Osteoblast (primary cell): ENCODE measurements at places on chromosomes 1 and 21.

- DNase-seq: peak; percentile 96
Observed at GRCh38 chr1:201917362-201918033, 28.8 kb downstream of the SHISA4 start.

DNA sequence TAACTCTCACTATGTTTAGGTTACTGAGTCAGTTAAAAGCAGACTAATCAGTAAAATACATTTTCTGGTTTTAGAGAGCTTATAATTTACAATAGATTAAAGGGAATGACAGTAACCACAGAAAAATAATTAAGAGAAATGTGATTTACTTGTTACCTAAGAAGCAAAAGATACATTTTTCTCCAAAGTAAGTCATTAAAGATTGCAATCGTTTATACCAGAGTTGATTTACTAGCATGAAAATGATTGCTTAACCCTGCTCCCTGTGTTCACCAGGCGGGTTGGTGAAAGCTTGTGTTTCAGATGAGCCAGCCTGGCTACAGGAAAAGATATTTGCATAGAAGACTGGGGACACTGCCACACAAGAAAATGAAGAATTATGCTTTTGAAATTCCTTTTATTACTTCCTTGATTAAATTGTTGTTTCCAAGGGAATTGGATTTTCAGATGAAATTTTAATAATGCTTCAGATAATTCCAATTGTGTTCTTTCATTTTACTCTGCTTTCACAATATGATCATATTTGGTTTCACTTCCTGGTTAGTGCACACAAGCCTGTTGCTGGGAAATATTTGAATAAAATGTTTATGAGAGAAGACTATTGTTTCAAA lies 27.9 kb downstream of the LRRC8B start:
- no peak for DNase-seq

DNA sequence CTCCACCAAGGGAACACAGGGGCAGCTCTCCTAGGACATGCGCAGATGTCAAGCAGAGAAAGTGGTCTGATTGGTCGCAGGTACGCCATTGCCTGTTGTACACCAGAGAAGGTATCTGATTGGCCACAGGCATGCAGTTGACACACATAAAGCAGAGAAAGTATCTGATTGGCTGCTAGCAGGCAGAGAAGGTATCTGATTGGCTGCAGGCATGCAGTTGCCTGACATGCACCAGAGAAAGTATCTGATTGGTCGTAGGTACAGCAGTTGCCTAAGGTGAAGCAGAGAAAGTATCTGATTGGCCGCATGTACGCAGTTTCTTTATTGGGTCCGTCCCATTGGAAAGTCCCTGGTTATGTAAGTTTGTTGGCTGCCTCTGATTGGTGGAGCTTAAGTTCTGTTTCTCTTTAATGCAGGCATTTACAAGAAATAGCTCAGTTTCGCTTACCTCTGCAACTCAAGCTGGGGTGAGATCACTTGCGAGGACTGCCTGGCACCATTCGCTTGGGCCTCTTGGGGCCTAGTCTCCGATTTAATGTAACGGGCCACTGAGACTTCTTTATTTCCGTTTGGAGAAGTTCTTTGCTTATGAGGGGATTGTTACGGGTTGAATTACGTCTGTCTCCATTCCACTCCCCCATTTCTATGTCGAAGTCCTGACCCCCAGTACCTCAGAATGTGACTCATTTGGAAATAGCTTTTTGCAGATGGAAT lies 74.2 kb downstream of the SIK1 start:
- no peak for DNase-seq

DNA sequence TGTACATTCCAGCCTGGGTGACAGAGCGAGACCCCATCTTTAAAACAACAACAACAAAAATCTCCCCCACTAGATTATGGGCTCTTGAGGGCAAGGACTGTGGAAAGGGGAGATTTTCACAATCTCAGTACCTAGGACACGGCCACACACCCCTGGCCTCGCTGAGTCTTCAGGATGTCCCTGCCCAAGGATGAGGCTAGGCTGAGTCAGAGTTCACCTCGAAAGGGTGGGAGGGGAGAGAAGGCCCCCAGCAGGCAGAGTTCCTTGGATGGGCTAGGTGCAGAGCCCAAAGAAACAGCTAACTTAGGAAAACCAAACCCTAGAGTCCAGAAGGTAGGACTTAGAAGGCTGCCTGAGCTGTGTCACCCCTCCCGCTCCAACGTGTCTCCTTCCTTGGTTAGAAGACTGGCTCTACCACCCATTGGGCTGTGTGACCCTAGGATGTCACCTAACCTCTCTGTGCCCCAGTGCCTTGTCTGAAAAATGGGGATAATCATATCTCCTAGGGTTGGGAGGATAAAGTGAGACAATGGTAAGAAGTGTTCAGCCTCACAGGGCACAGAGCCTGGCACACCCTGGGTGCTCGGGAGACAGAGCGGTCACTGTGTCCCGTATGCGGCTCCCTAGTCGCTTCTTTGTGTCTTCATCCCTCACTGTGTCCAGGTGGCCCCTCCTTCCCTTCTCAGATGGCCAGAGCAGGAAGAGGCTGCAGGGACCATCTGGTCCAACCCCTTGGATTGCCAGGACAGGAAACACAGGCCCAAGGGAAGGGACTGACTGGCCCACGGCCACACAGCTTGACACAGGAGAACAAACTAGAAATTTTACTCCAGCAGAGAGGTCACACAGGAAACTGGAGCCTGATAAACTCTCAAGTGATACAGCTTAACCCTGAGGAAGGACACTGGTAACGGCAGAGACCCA lies 11.2 kb downstream of the TRIM62 start:
- DNase-seq: peak; percentile 71

DNA sequence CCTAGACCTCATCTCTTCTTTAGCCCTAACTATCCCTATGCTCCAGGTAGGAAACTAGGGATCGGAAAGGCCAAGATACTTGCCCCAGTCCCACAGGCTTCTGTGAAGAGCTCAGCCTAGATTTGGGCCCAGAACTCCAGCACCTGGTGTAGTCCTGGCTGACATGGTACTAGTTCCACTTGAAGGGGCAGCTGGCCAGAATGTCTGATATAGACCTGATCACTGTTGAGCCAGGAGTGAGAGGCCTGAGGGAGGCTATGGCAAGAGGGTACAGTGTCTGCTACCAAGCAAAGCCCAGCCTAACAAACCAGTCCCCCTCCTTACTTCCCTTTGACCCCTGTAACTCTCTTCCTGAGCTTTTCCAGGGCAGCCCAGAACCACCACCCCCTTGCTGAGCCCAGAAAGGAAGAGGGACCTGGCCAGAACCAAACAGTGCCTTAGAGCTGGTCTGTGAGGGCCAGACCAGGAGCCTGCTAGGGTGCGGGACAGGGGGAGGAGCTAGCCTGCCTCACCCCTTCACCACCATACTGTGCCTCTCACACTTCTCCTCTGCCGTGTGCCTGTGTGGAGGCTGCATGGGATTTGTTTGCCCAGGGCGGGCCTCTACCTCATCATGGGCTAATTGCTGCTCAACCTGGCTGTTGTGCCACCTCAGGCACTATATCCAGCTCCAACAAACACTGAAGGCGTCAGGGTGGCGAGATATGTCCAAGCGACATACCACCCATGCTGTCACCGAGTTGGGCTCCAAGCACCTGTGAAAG lies 10.9 kb downstream of the POMGNT1 start:
- DNase-seq: peak; percentile 66

DNA sequence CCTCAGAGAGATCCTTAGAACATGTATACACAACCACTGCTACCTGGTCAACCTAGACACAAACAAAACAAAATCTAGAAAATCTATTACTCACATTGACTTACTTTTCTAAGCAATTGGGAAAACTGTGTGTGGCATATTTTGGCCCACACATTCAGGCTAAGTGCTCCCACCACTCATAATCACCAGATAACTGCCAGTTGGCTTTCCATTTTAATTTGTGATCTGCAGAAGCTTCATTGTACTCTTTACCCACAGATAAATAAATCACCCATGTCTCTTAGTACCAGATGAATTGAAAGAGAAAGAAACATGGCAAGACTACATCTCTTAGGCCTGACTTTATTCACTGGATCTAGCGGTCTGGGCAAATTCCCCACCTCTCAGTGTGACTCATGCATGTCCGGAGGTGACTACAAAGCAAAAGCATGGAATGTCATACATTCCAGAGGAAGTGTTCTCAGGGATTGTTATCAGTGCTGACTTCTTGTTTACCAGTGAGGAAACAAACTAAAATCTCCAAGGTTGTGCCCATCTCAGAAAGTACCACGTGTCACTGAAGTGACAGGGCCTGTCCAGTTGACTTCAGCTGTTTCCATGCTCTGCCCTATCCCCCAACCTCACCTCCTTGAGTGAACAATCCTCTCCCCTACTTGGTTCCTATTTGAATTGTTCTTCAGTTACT lies 52.4 kb upstream of the BCL10 start:
- peak; percentile 91 for DNase-seq

DNA sequence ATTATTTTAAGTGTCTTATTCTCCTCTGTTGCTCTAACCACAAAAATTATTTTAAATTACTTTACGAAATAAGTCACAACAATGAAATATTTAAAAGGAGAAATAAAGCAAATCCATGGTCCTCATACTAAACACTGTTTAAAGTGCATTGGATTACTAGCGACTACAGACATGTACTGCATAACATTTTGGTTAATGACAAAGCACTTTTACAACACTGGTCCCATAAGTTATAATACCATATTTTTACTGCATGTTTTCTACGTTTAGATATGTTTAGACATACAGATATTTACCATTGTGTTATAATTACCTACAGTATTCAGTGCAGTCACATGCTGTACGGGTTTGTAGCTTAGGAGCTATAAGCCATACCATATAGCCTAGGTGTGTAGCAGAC lies 30.2 kb downstream of the VAMP4 start:
- no peak for DNase-seq

- DNase-seq: peak; percentile 11
Observed at GRCh38 chr21:38341546-38342012, 84.8 kb downstream of the KCNJ15 start.

DNA sequence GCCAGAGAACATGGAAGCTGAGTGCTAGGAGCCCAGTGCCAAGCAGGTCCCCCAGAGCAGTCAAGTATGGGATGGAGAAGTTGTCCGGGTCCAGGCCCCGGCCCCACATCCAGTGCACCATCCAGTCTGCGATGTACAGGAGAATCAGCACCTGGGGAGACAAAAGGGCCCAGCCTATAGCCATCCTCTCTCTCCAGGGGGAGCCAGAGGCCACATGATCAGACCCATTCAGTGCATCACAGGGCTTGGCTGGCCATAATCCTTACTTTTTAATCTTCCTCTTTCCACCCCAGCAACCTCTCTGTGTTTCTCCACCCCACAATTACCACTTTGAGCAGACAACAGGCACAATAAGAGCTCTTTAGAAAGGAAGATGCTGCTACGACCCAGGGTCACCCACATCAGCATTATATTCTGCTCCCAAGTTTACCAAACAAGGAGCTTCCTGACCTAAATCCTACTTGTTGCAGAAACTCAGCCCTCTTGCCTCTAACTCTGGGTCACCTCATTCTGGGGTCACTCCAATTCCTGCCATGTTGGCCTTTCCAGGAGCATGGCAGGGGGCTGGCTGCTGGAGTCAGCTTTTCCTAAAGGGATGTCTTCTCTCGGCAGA lies 16.4 kb upstream of the RAB29 start:
- peak; percentile 93 for DNase-seq

DNA sequence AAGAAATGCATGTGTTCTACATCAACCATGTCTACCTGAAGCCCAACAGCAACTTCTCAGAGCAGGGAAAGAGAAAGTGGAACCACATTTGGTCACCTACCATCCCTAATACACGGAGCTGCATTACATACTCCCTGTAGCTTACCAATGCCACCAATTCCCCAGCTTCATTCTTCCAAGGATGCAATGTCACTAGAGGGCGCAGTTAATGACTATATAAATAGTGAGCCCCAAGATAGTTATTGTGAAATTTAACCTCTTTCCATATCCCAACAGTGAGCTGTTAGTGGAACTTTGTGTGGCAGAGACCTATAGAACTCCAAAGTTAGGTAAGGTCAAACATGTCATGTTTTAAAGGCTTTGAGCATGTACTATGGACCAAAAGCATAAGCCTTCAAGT lies 618.3 kb downstream of the SMYD3 start:
- DNase-seq: peak; percentile 27

DNA sequence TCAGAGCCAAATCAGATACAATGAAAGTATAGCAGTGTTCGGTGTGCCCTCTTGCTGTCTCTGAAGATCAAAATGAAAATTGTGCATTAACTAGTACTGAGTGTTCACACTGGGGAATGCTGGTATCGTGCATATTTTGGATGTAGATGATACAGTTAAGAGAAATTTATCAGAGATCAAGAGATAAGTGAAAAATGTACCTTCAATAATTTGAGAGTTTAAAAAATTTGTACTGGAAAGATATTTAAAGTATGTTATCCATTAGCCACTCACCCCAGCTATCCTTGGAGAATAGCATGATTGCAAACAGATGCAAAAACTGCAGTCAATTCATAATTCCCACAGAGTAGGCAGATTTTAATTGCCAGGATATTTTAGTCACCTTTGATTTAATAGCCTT lies 56.4 kb downstream of the GREM2 start:
- DNase-seq: peak; percentile 5

DNA sequence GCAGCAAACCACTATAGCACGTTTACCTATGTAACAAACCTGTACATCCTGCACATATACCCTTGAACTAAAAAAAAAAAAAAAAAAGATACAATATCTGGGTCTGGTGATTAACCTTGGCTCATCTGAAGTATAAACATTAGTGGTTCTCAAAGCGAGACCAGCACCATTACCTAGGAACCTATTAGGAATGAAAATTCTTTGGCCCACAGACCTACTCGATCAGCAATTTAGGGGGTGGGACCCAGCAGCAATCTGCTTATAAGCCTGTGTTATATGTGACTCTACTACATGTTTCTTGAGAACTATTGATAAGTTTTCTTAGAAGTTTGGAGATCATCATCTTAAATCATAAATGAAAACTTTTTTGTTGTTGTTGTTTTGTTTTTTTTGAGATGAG lies 9.7 kb upstream of the SPATA1 start:
- no peak for DNase-seq

GRCh38 chr1:219460896-219461815 lies 151.7 kb downstream of the ZC3H11B start:
- no peak for DNase-seq

GRCh38 chr1:185033686-185034085 lies 11.7 kb upstream of the RNF2 start:
- DNase-seq: no peak

- peak; percentile 100 for DNase-seq
Observed at GRCh38 chr1:226121587-226122400, 59.3 kb downstream of the H3-3A start.

GRCh38 chr1:168518813-168519212 lies 25.0 kb downstream of the XCL2 start:
- no peak for DNase-seq

DNA sequence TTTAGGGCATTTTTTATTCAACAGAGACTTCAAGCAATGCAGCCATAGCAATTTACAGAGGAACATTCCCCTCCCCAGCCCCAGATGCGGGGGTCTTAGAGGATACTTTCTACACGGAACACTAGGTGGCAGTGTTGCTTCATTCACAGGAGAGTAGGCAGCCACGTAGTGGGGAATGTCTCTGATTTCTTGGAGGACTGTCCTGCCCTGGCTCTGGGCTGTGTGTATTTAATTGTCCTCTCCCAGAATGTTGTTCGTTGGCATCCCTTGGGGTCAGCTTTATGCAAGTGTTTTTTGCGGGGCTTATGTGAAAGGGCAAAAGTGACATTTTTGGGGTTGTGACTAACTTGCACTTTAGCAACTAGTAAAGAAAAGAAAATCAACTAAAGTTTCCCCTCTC lies 96.9 kb downstream of the PAPPA2 start:
- DNase-seq: peak; percentile 85
